Endodermal cell (in vitro differentiated cells): ENCODE measurements at places on chromosomes 4 and X. TPM values are rescaled to one million over a fixed set of nuclear protein-coding genes. Genes with fewer than 3 reads are reported as not detected.

- DNase-seq: no peak
- peaks cover 88% of the 10 kb centered on the region for H3K36me3 ChIP-seq
- no peak overlapping the region for H3K4me3 ChIP-seq
These were observed 236.0 kb downstream of the ANK2 start for GRCh38 chr4:113285501-113285900.

DNA sequence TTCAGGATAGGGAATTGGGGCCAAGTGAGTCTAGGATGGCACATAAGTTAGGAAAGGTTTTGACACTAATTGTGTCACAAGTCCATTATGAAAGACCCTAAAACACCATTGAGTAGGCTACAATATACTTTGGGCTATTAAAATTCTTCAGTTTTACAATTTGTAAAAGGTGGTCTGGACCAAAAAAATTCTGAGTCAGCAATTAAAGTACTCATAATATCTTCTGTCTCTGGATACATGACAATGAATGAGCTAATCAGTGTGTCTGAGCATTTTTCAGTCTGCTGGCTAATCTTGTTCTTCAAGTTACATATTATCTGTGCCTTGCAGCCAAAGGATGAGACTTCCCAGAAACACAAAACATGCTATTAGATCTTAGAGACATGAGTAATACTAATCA lies 14.3 kb downstream of the ARMCX1 start:
- no peaks in the 10 kb centered on the region for H3K36me3 ChIP-seq
- no peaks in the 10 kb centered on the region for H3K4me1 ChIP-seq
- H3K27ac ChIP-seq: no peak overlapping the region
- DNase-seq: no peak
- H3K27me3 ChIP-seq: no peaks in the 10 kb centered on the region

Gene GCNA
- 0.99 to 2.1 TPM (median 1.7 TPM) in 3 replicates for total RNA-seq

Gene HMX1
- total RNA-seq: not detected in 3 replicates

GRCh38 chr4:186953599-186954260 lies 230.1 kb upstream of the FAT1 start:
- H3K27ac ChIP-seq: no peak overlapping the region
- no peaks in the 10 kb centered on the region for H3K4me1 ChIP-seq
- no peak for DNase-seq
- no peaks in the 10 kb centered on the region for H3K36me3 ChIP-seq

GRCh38 chrX:13747836-13748235 lies 13.3 kb downstream of the OFD1 start:
- peaks cover 3% of the 10 kb centered on the region for H3K4me1 ChIP-seq
- H3K27me3 ChIP-seq: no peaks in the 10 kb centered on the region
- DNase-seq: peak; percentile 59
